ENCODE measurements at places on chromosomes 12 and 14.

DNA sequence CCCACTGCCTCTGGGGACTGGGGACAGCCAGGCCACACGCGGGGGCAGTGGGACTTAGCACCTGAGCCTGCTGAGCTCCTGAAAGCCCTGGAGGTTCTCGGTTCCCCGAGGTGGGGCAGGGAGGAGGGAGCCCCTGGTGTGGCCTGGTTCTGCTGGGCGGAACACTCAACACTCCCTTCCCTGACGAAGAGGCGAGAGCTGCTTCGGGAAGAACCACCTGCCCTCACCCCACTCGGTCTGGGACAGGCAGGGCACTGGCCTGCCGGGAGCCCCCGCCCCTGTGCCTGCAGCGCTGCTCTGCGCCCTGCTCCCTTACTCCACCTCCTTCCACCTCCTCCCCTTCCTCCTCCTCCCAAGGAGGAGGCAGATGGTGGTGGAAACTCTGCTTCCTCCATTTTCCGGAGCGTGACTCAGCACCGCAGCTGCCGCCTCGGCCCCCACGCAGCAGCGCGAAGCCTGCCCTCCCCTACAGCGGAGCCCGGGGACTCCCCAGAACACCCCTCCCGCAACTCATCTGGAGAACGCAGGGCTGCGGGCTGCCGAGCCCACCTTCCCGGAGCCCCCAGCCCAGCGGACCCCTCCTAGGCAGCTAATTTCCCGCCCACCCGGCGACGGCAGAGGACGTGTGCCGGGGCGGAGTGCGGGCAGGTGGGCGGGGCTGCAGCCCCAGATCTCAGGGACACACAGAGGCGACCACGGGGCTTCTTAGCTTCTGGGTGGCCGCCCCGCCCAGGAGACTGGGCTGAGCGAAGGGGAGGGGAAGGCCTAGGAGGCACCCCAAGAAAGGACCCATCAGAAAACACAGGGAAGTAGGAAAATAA is 11.7 kb upstream of the INF2 start:
- DNase-seq: peak; percentile 62

GRCh38 chr14:39266525-39266870 is 32.8 kb downstream of the MIA2 start:
- DNase-seq: peak; percentile 91

GRCh38 chr12:54759751-54760150 is 94.6 kb upstream of the MUCL1 start:
- no peak for DNase-seq

DNA sequence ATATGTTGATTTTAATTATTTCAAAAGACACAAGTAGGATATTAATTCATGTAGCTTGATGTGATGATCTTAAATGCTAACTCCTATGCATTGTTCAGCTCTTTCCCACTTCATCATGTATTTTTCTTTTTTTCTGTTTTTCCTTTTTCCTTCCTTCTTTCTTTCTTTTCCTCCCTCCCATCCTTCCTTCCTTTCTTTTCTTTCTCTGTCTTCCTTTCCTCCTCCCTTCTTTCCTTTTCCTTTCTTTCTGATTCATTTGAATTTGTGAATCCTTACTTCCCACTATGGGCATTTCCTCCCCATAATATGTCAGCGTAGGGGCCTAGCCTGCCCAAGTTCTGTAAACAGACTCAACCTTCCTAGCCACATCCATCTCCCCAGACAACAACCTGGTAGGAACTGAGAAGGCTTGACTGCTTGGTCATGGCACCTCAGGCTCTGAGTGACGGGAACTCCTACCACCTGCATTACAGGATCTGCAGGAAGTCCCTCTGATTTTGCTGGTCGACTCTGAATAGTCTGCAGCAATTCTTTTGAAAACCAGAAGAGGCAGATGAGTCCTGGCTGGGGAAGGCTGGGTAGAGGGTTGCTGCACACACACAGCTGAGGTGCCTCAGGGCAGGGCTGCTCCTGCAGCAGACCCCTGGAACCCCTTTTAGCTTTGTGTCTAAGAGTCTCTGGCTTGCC is 33.4 kb upstream of the BHLHE41 start:
- no peak for DNase-seq

- DNase-seq: peak; percentile 37
Observed at GRCh38 chr14:36656687-36657398, 4.8 kb upstream of the PAX9 start.

DNA sequence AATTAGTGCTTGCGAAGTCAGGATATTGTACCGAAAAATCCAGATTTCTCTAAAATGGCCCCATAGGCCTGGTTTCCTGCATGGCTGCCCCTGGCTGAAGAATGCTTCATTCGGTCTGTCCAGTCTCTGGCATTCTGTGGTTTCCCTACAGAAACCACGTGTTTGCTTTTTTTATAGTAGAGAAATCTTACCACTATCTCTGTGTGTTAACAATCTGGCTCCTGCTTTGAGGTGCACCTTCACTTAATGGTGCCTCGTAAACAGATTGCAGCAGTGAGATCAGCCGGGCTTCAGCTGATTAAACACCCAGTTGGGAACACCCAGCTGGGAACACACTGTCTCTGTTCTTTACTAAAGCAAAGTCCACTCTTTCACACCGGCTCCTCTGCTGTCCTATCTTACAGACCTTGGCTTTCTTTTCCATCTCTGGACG is 6.7 kb upstream of the DNAAF2 start:
- no peak for DNase-seq

- no peak for DNase-seq
Observed at GRCh38 chr14:88937706-88938105, 113.3 kb downstream of the TTC8 start.

GRCh38 chr14:28398506-28398905 is 368.1 kb upstream of the FOXG1 start:
- no peak for DNase-seq

- no peak for DNase-seq
Observed at GRCh38 chr12:62834971-62835547, 99.9 kb downstream of the PPM1H start.

DNA sequence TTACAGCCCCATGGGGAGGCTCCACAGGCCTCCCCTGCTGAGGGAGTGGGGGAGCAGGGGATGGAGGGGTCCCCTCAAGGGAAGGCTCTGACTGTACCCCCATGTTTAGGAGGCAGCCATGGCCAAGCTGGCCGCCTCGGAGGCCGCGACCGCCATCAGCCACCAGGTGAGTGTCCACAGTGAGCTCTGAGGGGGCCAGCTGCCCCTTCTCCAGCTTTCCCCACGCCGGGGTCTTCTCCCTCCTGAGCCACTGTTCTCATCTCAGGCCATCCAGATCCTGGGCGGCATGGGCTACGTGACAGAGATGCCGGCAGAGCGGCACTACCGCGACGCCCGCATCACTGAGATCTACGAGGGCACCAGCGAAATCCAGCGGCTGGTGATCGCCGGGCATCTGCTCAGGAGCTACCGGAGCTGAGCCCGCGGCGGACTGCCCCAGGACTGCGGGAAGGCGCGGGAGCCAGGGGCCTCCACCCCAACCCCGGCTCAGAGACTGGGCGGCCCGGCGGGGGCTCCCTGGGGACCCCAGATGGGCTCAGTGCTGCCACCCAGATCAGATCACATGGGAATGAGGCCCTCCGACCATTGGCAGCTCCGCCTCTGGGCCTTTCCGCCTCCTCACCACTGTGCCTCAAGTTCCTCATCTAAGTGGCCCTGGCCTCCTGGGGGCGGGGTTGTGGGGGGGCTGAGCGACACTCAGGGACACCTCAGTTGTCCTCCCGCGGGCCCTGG is 13.6 kb downstream of the ACADS start:
- no peak for DNase-seq

GRCh38 chr12:54958048-54958658 is 26.4 kb downstream of the TESPA1 start:
- no peak for DNase-seq

DNA sequence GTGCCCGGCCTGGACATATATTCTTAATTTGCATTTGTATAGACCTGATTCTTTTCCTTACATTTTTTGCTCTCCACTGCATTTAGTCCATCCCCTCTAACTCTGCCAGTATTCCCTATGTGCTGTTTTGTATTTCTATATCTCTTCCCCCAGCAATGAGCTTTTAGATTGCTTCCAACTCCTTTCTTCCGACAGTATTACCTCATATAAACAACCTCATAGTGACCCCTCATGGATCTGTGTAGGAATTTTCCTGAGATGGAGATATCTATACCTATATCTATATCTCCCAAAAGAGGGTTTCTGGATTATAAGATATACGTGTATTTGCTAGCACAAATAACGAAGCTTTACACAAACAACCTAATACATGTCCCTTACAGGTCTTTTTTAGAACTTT is 161.9 kb downstream of the CRADD start:
- no peak for DNase-seq

DNA sequence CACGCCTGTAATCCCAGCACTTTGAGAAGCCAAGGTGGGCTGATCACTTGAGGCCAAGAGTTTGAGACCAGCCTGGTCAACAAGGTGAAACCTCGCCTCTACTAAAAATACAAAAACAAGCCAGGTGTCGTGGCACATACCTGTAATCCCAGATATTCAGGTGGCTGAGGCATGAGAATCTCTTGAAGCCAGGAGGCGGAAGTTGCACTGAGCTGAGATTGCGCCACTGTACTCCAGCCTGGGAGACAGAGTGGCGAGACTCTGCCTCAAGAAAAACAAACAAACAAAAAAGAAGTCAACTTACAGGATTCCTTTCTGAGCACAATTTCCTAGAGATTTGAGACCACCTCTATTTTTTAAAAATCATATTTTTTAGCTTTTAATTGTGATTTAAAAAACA is 45.3 kb downstream of the DGLUCY start:
- DNase-seq: no peak

DNA sequence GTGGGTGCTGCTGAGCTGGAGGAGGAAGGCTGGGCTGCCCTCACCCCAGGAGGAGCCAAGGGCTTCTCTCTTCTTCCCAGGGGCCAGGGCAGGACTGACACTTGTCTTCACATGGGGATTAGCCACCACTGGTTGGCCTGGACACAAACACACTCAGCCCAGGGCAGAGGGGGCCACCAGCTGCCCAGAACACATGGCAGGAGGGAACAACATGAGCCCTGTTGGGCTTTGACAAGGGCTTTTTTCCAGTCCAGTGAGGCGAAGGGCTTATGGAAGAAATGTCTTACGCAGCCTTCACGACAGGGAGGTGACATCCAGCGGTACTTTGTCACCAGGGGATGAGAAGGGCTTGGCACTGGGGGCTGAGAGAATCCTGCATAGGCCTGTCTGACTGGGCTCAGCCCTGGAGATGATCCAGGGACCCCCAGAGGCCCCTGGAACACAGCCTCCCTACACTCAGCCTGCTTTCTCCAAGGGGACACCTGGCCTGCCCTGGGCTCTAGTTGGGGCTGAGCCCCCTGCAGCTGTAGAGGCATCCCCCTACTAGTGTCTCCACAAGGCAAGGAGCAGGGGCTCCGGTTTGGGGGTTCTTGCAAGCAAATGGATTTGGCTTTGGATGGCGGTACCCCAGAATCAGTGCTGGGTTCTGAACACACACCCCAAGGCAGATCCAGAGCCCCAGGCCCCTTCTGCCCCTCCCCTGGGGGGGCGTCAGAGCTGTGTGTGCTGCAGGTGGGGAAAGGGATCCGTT is 18.9 kb downstream of the ARL6IP4 start:
- peak; percentile 59 for DNase-seq

DNA sequence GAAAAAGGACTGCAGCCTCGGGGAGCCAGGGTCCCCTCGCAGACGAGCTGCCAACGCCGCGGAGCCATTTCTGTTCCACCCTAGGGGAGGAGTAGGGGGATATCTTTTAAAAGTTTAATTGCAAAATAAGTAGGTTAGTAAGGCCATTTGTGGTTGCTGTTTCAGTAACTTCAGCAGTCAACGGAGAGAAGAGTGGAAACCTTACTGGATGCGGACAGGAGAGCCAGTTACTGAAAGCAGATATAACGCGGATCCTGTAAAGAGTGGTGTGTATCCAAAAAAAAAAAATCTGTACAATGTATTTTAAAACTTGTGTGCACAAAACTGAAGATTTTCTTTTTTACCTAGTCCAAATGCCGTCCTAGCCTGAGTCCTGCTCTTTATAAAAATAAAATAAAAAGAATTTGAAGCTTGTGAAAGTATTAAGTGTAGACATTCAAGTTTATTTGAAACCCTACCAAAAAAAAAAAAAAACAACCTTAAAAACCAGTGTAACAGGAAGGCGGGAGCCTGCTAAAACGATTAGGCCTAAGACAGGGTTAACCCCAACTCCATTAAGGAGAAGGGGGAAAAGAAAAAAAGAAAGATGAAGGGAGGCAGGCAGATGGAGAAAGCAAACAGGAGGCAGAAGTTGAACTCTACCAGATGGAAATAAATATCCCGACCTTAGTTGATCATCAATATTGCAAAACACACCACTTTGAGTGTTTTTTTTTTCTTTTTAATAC is 1.0 kb upstream of the BTG1 start:
- DNase-seq: no peak

DNA sequence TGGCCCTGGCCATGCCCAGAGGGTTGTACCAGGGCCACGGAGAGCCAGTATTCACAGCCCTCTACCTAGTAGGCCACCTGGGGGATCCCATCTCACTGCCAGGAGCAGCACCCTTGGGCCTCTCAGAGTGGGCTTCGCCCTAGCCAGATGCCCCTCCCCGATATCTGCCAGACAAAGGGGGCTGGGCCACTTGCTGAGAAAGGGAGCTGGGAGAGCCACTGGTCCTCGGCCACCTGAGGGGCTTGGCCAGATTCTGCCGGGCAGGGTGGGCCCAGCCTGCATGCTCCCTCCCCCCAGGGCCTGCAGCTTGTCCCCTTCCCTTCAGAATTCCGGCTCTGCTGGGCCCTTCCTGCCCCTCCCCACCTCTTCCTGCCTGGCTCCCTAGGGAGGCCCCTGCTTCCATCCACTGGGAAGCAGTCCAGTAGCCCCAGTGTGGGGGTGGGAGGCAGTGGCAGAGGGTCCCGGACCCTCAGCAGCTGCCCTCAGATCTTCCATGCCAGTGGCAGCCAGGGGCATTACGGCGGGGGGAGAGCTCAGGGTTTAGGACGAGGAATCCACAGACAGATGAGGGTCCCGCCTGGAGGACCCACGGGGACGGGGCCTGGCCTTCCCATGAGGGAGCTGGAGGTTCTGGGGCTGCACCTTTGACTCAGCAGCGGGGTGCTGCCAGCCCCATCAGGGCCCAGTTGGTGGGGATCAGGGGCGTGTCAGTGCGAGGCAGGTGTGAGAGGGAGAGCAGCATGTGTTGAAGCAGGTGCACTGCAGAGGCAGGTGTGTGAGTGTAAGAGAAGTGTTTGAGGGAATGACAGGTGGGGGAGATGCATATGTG is 2.4 kb downstream of the CRIP2 start:
- no peak for DNase-seq

DNA sequence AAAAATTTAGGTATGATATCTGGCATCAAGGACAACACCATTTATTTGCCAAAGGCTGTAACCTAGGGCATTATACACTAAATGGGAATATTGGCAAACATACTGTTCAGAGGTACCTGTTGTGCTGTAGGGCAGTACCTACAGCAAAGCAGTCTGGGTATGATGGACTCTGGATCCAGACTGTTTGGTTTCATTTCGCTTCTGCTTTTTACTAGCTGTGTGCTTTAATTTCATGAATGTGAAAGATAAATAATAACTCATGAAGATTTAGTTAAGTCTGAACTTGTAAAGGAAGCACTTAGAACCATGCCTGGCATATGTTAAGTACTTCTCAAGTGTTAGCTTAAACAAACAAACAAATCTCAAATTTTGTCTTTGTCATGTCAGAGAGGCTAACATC is 17.7 kb upstream of the SLC38A2 start:
- no peak for DNase-seq

- no peak for DNase-seq
Observed at GRCh38 chr12:89494411-89495231, 30.0 kb downstream of the GALNT4 start.
